Subcutaneous adipose tissue (tissue), 4 donors: ENCODE measurements at places on chromosomes 7 and 10. TPM values are rescaled to one million over a fixed set of nuclear protein-coding genes. Genes with fewer than 3 reads are reported as not detected.

Gene LBX1
- total RNA-seq = not detected

Gene MSMB
- not detected for total RNA-seq

Gene AQP1
- total RNA-seq = 157 TPM

Gene HOXA1
- total RNA-seq = 0.33 TPM

Gene NRG3
- total RNA-seq = not detected

Gene LRGUK
- total RNA-seq = 0.57 TPM

Gene PDGFA
- total RNA-seq = 3.6 TPM

Gene LLCFC1
- not detected for total RNA-seq

Gene GNB2
- 177 TPM for total RNA-seq

Gene NAT16
- total RNA-seq = not detected

Gene HSPA12A
- total RNA-seq = 32.4 TPM

Gene RASA4
- 60.6 TPM for total RNA-seq

Gene ERVW-1
- not detected for total RNA-seq

Gene TLX1
- not detected for total RNA-seq

Gene AMPH
- total RNA-seq = 6.8 TPM

Gene LIPM
- total RNA-seq = not detected

Gene KDM7A
- total RNA-seq = 26.6 TPM

Gene NHLRC2
- 68.6 TPM for total RNA-seq

Gene CARD11
- total RNA-seq = 0.88 TPM

Gene PAPOLB
- total RNA-seq = 0.22 TPM

Gene PHKG1
- 4.2 TPM for total RNA-seq

Gene SVIL
- 47.4 TPM for total RNA-seq

Gene CYP2C19
- not detected for total RNA-seq

Gene SFRP4
- total RNA-seq = 12.9 TPM

Gene MYL10
- not detected for total RNA-seq
